Activated CD4-positive, alpha-beta memory T cell treated with anti-CD3 and anti-CD28 coated beads for 36 hours (primary cell): ENCODE measurements at places on chromosomes 5 and 9.

GRCh38 chr9:126480813-126481212 lies 132.9 kb upstream of the LMX1B start:
- no peak for DNase-seq

GRCh38 chr9:99051406-99051805 lies 53.5 kb upstream of the TGFBR1 start:
- DNase-seq: no peak

GRCh38 chr5:150349681-150350275 lies 7.7 kb upstream of the TCOF1 start:
- DNase-seq: no peak

DNA sequence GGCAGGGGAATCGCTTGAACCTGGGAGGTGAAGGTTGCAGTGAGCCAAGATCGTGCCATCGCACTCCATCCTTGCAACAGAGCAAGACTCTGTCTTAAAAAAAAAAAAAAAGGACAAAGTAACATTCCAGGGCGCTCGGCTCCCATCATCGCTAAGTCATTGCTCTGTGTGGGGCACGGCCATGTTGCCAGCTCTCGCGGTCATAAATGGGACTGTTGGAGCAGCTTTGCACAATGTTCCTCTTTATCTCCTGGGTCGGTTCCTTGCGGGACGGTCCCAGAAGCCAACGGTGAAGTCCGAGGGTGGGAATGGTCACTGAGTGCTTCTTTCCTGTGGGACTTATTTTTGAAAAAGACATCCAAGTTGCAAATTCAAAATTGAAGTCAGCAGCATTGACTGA lies 65.5 kb downstream of the HMCN2 start:
- no peak for DNase-seq

- DNase-seq: no peak
Observed at GRCh38 chr9:126641118-126641851, 27.6 kb downstream of the LMX1B start.

DNA sequence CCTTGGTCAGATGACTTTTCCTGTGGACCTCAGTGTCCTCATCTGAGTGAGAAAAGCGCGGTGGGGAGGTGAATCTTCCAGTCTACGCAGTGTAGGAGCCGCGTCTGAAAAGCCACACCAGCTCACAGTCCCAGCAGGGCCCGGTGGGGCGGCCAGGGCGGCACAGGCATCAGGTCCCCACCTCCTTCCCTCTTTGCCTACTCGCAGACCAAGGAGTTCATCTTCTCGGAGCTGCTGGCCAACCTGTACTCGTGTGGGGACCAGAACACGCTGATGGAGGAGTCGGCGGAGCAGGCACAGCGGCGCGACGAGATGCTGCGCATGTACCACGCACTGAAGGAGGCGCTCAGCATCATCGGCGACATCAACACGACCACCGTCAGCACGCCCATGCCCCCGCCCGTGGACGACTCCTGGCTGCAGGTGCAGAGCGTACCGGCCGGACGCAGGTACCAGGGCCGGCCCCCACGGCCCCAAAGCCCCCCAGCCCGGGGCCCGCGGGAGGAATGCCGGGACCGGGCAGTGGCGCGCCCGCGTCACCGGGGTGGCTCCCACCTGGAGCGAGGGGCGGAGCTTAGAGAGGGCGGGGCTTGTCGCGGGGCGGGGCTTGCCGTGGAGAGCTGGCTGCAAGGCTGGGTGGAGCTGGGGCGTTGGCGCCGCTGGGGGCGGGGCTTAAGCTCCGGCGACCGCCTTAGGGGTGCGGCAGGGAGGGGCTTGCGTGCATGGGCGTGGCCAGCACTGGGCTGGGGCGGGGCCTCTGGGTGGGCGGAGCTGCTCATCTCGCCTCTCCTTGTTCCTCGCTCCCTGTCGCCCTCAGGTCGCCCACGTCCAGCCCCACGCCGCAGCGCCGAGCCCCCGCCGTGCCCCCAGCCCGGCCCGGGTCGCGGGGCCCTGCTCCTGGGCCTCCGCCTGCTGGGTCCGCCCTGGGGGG lies 25.6 kb downstream of the GOLGA2 start:
- peak; percentile 98 for DNase-seq

GRCh38 chr5:148559461-148559860 lies 94.9 kb downstream of the HTR4 start:
- DNase-seq: no peak

DNA sequence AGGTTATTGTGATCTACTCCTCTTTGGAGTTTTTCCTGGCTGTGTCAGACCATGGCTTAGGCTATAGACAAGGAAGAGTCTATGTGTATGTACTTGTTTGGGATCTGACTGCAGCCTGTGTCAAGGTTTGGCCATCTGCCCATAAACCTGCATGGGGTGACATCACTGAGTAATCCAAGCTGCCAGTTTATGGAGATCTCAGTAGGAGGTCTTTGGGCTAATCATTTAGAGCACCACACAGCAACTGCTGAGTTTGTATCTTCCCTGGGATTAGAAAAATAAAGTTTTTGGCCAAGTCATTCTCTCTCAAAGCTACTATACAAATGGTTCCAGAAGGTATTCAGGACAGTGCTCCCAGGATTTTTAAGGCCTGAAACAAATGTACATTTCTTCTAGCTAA lies 65.5 kb upstream of the HSPB3 start:
- DNase-seq: no peak

GRCh38 chr5:33401482-33402390 lies 39.0 kb upstream of the TARS1 start:
- DNase-seq: no peak

DNA sequence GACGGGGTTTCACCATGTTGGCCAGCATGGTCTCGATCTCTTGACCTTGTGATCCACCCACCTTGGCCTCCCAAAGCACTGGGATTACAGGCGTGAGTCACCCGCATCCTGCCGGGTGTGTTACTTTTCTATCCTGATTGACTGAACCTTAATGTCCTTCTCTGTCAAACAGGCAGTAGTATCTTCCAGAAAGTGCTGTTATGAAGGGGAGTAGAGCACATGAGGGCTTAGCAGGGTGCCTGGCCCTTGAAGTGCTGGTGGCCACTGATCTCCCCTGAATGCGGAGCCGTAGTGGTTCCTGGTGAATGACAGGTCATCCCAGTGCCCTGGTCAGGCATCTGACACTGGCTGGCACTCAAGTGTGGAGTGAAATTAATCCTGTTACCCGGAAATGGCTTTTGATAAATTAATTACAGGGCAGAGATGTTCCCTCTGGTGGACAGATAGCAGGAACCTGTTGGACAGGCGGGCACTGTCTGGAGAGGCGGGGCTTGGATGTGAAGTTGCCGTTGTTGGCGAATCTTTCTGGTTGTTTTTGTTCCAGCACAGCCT lies 28.4 kb downstream of the PRRC2B start:
- no peak for DNase-seq

- no peak for DNase-seq
Observed at GRCh38 chr5:150492621-150493020, 15.3 kb upstream of the NDST1 start.

DNA sequence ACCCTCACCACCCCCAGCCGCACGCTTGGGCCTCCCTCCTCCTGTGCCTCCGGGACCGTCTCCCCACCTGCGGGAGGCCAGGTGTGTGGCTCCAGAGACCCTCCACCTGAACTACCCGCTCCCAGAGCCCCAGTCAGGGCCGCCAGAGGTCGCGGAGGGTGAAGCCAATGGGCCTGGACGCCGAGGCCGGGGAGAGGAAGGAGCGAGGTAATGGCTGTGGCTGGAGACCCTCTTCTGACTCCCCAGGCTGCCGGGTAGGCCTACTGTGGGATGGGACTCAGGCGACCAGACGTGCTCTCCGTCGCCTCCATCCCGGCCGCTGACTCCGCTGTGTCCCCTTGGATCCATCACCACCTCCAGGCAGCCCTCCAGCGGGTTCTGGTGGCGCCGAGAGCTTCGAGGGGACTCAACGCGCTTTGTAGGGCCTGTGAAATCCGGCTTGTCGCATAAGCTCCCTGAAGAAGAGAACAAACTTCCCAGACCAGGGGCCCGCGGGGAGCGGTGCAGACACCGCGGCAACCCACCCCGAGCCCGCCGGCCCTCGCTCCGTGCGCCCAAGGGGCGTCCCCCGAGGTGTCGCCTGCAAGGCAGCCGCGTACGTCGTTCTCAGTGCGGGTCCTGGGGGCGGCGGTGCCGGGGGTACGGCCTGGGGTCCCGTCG lies 12.6 kb downstream of the IRX2 start:
- DNase-seq: no peak

DNA sequence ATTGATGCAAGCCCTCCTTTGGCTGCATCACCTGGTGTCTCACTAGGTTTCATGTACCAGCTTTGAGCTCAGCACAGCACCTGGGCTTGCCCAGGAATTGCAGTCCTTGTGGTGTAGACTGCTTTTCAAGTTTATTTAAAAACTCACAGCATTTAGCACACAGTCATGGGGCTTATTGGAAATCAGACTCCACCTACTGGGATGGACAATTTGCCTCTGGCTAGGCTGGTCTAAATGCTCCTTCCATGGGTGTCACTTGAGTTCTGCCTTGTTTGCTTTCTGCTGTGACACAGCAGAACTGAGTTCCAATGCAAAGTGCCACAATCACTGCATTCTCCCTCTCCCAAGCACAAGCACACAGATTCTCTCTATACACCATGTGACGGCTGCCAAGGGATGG lies 453.3 kb downstream of the GABRG2 start:
- DNase-seq: no peak

GRCh38 chr5:79536193-79536906 lies 22.4 kb upstream of the HOMER1 start:
- no peak for DNase-seq

- DNase-seq: no peak
Observed at GRCh38 chr9:115888131-115888530, 265.5 kb upstream of the PAPPA start.

DNA sequence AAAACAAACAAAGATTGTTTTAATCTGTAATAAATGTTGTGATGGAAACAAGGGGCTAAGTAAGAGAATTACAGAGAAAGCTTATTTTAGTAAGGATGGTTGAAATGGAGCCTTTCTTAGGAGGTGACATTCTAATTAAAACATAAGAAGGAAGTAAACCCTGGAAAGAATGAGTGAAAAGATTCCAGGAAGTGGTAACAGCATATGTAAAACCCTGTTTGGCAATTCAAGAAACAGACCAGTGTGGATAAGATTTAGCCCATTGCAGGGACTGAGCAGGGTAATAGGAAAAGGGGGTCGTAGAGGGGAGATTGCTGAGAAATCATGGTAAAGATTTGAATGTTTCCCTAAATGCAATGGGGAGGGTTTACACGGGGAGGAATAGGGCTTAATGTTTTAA lies 21.6 kb upstream of the PIP5K1B start:
- no peak for DNase-seq

GRCh38 chr5:124527220-124527991 lies 219.0 kb downstream of the ZNF608 start:
- no peak for DNase-seq

DNA sequence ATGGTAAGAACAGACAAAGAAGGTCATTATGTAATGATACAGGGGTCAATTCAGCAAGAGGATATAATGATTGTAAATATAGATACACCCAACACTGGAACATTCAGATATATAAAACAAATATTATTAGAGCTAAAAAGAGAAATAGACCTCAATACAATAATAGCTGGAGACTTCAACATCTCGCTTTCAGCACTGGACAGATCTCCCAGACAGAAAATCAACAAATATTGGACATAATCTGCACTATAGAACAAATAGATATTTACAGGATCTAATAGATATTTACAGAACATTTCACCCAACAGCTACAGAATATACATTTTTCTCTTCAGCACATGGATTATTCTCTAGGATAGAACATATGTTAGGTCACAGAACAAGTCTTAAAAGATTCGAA lies 190.6 kb upstream of the RFX3 start:
- no peak for DNase-seq
